ENCODE measurements at places on chromosomes 11 and 22.

DNA sequence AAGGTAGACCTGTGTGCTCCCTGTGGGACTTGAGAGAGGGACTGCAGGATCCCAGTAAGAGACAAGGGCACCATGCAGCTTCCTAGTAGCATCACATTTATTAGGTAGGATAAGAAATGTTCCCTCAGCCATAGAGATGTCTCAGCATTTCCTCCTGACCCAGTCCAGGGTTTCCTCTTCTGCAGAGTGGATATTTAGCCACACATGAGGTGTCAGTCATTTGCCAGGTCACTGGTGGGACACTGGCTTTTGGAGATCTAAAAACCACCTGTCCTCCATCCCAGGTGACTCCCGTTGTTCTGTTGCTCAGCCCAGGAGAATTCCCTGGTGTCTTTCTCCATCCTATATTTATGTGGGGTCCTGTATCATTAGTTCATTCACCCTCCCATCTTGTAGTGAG lies 117.5 kb upstream of the NNMT start:
- DNase-seq: no peak

DNA sequence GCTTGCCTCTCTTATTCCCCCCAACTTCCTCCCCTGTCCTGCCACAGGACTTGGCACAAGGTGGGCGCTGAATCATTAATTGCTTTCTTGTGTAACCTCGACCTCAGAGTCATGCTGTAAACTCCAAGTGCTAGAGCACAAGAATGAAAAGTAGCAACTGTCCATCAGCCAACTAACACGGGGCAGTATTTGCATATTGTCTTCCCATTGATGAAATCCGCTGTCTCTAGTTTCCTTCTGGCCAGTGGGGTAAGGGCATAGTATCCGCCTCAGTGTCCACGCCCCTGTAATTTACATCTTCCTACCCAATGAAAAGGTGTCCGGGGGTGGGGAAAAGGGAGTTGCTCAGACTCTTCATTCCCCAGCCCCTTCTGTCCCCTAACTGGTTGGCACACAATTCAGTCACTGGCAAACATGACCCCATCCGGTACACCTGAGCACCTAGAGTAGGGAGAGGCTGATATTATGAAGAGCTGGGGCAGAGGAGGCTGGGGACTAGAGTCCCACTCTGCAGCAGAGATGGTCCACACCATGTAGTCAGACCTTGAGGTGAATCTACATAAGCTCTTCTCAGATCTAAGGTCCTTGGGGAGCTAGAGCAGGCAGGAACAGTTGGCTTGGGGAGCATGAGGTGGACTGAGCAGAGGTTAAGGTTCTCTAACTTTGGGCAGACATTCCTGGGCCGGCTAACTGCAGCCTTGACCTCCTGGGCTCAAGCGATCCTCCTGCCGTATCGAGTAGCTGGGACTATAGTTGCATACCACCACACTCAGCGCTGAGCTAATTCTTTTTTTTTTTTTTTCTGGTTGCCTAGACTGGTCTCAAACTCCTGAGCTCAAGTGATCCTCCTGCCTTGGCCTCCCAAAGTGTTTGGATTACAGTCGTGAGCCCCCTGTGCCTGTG lies 6.8 kb upstream of the GGA1 start:
- no peak for DNase-seq

GRCh38 chr11:6693342-6694228 lies 10.4 kb upstream of the MRPL17 start:
- DNase-seq: no peak

GRCh38 chr22:45316796-45317526 lies 7.2 kb downstream of the FAM118A start:
- DNase-seq: no peak

- no peak for DNase-seq
Measured at GRCh38 chr22:33083212-33083611, 25.0 kb upstream of the SYN3 start.

DNA sequence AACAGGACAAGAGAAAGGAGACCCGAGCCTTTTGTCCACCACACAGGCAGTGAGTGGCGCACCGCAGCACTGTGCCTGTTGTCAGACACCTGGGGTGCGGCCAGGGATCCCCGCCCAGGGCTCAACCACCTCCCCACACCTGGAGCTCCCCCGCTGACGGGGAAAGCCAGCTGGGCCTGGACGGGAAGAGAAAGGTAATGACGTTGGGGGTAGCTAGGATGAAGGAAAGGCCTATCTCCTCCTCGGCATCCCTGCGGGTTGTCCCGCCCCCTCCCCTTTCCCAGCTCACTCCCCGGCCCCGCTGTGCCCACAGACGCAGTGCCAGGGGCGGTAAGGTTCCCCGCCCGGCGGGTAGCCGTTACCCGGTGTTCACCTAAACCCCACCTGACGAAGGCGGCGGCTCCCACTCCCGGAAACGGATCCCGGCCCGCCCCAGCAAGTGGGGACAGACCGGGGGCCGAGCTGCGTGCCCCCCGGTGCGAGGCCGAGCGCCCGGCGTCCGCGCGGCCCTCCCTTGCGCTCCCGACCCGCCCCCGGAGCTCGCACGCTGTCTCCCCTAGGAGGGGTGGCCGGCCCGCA lies 495 bp downstream of the HYOU1 start:
- DNase-seq: peak; percentile 30

GRCh38 chr11:6637871-6638270 lies 17.7 kb downstream of the DCHS1 start:
- DNase-seq: no peak

DNA sequence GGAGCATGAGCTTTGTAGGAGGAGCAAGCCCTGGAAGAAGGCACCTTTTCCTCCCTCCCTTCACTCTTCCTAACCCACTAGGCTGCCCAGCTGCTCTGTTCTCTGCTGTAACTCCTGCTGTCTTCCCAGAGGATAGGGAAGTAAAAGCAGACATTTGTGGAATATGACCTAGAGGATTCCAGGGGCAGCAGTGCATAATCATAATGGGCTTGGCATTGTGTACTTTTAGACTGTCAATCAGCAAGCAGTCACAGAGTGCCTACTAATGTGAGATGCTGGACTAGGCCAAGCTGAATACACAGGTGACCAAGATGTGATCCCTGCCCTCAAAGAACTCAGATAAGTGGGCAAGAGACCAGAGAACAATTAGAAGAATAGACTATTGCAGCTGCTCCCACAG lies 133.0 kb downstream of the NAV2 start:
- DNase-seq: no peak

DNA sequence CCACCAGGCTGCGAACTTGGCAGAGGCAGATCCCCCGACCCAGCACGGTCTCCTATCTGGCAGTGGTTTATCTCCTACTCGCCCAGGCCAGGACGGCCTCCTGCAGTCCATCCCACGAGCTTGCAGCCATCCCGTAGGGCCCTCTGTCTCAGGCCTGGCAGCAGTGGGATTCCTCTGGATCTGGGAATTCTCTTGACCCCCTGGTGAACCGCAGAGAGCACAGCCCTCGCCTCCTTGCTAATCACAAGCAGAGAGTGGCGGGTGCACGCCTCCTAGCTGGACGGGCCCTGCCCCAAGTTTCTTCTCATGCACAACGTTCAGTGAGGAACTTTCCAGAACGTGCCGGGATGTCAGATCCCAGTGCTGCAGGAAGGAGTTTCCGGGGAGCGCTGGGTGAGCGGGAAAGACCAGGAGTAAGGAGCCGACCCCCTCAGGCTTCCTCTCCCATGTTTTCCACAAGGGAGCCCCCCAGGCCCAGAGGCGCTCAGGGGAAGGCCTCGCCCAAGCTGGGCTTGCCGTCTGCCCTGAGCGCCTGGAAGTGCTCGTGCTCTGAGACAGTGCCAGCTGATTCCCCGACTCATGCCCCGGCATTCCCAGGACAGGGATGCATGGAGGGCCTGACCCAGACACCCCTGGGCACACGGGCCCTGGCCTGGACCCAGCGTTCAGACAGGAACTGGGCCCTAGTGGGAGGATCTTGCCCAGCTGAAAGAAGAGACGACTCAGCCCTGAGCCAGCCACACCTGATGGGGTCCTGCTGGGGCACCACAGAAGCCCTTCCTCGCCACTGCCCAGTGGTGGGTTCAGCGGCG lies 24.6 kb downstream of the IGF2 start:
- no peak for DNase-seq

DNA sequence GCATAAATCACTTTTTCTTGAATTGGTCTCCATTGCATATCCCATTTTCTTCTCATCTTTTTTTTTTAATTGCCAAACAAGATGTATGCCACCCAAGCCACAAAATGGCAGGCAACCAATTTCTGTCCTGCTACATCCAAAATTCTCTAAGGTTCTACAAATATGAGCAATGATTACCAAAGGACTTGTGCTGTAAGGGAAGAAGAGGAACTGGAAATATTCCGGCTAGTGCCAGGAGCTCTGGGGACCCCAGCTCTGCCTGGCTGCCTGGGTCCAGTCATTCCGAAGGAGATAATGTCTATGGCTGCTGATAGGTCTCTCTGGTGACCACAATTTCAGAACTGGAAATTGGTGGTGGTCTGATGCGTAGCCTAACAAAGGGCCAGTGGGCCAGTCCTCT lies 17.1 kb upstream of the SNX32 start:
- no peak for DNase-seq

DNA sequence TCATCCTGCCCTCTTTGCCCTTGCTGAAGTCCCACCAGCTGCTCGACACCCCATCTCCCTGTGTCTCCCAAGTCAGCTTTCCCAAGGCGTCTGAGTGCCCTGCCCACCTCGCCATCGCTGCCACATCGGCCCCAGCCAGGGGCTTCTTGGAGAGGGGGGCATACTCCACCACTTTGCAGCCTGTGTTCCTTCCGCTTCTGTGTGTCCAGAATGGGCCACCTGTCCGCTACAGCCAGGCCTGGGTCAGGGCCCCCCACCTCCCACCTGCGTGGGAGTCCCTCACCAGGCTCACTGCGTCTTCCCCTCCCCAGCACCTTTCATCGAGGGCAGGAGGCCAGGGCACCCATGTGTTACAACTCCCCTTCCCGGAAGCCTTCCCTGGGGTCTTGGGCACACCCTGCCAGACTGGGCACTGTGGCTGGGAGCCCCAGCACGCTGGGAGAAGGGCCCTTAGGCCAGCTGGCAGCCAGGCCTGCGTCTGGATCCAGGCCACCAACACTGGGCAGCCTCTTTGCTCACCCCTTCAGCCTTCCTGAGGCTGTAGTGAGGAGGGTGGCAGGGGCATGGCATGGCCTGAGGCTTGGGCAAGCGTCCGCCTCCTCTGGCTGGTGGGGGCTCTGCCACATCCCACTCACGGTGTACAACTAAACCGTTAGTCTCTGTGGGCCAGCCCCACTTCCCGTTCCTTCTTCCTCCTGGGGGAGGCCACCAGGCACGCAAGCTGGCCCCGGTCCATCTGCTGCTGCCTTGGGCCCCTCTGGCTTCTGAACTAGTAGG lies 13.4 kb downstream of the CPT1A start:
- DNase-seq: no peak

- DNase-seq: no peak
Measured at GRCh38 chr11:17786824-17787525, 52.4 kb downstream of the KCNC1 start.

DNA sequence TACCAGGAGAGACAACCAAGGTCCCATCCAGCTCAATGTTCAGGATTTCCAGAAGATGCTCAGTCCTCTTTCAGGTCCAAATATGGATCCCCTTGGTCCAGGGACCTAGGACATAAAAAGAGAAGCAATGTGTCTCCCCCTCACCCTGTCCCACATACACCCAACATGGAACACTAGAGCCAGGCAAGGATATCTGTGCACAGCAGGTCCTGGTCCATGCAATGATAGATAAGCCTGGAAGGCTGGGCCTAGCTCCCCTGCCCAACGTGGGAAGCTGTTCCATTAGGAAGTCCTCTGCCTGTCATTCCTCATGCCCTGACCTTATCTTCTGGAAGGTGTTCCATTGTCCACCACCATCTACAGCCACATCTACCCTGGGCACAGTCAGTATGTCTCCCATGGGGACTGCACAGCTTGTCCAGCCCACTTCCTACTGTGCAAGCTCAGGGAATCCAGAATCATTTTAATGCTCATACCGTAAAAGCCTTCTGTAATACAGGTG lies 1434.8 kb downstream of the TBC1D22A start:
- no peak for DNase-seq

GRCh38 chr11:21398195-21398594 lies 728.8 kb downstream of the NELL1 start:
- no peak for DNase-seq

- no peak for DNase-seq
Measured at GRCh38 chr11:124597626-124598025, 13.6 kb upstream of the PANX3 start.

DNA sequence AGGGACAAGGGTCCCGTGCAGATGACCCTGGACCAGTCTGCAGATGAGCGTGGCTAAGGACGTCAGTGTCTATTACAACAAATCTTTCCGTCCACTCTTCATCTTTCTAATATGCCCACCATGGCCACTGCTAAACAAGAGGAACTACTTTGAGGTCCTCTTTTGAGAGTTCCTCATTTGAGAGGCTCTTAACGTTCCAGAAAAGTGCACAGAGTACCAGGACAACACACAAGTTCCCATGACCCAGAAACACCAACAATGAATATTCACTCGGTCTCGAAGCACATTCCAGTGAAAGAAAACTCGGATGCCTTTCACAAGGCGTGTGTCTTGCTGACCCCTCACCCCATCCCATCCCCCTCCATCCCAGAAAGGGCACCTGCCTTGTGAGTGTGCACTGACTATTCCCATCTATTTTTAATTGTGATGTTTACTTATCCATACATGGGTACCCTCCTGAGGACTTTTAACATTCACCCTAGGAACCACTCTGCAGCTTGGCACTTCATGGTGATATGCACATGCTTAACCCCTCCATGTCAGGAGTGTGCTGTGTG lies 157.0 kb downstream of the SHANK2 start:
- DNase-seq: no peak

DNA sequence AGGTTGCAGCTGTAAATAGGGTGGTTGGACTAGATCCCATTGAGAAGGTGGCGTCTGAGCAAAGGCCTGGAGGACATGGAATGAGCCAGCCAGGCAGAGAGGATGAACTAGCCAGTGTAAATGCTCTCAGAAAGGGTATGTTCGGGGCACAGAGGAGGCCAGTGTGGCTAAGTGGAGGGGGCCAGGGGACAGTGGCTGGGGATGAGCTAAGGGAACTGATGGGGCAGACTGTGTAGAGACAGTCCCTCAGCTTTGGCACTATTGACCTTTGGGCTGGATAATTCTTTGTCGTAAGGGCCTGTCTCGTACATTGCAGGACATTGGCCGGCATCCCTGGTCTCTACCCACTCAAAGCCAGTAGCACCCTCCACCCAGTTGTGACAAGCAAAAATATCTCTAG lies 43.7 kb upstream of the ISX start:
- DNase-seq: no peak

DNA sequence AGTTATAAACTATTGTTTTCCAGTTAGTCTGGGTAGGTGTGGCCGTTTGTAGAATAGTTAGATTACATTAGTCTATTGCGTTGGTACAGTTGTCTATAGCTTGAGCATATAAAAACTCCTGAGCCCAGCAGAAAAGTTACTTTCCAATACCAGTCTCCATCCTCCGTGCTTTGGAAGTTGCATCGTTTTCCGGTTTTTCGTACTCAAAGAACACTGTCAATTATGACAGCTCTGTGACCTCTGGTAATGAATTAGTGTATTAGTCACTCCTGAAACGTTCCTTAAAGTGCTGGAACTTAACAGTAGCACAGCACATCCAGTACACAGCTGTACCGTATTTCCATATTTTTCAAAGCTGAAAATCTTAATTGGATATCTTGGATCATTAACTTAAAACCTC lies 808 bp upstream of the MSANTD2 start:
- no peak for DNase-seq
